ENCODE measurements at places on chromosomes 13 and 19.

GRCh38 chr13:50676602-50677001 is 166.9 kb downstream of the DLEU7 start:
- no peak for DNase-seq

- DNase-seq, result no peak
Measured at GRCh38 chr19:18419699-18420460, 682 bp downstream of the SSBP4 start.

- DNase-seq, result no peak
Measured at GRCh38 chr13:44601586-44601985, 25.5 kb upstream of the TSC22D1 start.

DNA sequence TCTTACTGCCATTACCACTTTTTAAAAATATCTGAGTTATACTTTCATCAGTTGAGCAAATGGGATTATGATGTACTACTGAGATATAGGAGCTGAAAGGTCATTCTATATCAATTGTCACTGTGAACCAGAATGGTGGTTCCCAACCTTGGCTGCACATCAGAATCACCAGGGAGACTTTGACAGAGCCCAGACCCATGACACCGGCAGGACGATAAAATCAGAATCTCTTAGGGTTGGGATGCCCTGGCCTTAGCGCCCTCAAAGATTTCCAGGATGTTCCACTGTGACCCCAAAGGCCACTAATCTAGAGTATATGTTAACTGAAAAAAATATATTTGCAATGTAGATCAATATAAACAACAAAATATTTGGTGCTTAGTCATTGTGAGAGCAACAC is 355.1 kb downstream of the LIG4 start:
- no peak for DNase-seq

DNA sequence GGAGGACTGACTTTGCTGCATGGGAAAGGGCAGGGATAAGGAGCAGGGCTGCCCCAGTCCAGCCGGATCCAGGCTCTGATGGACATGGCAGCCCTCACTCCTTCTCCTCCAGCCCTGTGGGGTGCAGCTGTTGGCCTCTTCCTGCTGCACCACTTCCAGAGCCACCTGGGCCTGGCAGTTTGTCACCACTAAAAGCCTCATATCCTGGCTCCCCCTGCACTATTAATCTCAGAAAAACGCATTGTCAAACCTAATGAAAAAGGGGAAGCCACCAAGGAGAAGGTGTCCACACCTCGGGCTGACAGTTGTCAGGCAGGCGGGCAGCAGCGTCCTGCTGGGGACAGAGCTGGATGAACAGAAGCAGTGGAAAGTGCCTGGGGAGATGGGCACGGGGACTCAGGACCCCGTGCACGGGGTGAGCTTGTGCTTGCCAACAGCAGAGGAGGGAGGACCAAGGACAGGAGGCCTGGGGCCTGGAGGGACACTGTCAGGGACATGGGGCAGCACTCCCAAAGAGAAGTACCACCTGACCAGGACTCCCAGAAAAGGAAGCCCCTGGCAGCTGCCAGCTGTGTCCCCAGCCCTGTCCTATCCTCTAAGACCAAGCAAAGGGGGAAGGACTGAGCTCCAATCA is 151.1 kb upstream of the TSHZ3 start:
- no peak for DNase-seq

DNA sequence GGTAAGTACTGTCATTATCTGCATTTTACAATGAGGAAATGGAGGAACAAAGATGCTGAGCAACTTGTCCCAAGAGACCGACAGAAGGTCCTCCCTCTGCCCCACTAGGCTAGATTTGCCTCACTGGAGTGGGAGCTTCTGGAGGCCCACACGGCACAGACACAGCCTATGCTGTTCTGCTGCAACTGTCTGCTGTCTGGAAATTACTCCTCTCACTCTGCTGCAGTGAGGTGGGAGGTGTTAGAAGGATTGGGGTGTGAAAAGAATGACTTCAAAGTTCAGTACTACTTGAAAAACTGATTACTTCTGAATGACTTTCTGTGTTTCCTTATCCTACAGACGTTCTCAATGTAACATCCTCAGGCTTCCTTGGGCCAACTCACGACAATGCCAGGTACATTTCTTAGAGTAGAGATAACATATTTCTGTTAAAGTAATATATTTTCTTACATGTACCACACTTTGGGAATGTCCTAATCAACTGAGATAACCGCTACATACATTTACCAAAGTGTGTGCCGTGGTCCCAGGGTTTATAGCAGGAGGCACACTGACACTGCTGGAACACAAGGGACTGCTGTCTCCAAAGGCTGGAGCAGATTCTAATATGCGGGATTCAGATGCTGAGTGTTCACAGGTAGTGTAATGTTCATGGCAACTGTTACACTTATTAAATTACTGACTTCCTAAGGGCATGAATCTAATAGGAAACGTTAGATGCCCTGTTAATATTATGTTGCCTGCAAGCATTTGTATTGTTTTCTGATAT is 53.5 kb upstream of the WASF3 start:
- DNase-seq, result no peak

- DNase-seq, result no peak
Measured at GRCh38 chr13:55069746-55070145, 2041.1 kb downstream of the OLFM4 start.

DNA sequence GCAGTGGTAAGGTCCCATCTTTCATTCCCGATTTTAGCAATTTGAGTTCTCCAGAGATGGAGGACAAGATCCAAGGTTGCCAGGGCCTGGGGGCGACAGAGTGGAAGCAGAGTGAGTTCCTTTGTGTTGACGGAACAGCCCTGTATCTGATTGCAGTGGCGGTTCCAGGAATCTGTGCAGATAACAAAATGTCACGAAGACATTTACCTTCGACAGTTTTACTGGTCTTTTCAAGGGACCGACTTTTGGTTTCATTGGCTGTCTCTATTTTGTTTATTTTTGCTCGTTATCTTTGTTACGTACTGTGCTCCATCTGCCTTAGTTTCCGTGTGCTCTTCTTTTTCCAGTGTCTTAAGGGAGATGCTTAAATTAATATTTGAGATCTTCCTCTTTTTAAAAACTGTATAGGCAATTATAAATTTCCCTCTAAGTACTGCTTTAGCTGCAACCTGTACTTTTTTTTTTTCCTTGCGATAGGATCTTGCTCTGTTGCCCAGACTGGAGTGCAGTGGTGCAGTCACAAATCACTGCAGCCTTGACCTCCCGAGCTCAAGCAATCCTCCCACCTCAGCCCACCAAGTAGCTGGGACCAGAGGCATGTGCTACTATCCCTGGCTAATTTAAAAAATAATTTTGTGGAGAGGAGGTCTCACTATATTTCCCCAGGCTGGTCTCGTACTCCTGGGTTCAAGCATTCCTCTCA is 23.2 kb downstream of the KDM4B start:
- no peak for DNase-seq

DNA sequence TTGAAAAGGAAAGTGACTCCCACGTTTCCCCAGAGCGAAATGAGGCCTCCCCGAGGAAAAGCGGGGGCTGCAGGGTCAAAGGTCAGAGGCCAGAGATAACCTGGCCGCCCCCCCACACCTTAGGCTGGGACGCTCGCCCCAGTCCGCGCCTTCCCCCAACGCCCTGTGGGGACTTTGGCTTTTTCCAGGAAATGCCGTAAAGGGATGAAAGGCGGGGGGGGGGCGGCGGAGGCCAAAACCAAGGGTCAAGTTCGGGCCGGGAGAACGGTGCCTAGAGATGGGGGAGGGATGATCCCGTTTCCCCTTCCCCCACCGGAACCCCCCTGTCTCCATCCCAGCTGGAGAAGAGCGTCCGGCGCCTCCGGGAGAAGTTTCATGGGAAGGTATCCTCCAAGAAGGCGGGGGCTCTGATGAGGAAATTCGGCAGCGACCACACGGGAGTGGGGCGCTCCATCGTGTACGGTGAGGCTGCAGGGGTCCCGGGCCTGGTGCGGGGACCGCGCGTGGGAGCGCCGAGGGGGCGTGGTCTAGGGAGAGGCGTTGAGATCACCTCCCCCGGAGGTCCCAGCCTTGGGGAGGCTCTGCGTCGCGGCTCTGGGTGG is 575 bp downstream of the SHFL start:
- no peak for DNase-seq

DNA sequence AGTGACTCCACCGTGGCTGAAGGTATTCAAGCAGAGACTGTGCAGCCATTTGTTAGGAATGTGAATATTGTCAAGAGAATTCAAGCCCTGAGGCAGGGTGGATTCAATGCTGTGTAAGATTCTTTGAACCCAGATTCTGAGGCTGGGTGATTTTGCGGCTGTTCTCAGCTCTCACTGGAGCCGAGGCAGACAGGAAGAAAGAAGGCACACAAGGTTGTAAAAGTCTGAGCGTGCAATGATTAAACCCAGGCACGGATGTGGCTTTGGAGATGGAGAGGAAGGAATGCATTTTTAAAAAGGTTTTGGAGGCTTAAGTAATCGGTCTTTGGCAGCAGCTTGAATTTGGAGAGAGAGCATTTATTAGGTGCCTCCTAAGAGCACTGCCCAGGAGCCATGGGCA is 187.9 kb downstream of the KATNAL1 start:
- peak; percentile 67 for DNase-seq

GRCh38 chr19:19031891-19032290 is 1.4 kb downstream of the SUGP2 start:
- no peak for DNase-seq

DNA sequence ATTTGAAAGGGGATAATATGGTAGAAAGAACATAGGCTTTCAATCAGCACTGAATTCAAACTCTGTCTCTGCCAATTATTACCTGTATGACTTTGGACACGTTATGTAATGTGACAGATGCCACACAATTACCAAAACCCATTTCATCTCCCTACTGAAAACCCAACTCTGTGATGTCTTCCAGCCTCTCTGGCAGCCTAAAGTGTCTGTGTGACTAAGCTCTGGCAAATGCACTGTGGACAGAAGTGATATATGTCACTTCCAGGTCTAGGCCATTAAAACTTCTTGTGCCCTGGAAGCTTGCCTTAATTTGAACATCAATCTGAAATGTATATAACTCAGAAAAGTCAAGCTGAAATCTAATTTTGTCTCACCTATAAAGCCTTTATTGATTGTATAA is 552.0 kb downstream of the RFC3 start:
- no peak for DNase-seq

- peak; percentile 68 for DNase-seq
Measured at GRCh38 chr19:46786236-46787039, 2.0 kb downstream of the SLC1A5 start.

DNA sequence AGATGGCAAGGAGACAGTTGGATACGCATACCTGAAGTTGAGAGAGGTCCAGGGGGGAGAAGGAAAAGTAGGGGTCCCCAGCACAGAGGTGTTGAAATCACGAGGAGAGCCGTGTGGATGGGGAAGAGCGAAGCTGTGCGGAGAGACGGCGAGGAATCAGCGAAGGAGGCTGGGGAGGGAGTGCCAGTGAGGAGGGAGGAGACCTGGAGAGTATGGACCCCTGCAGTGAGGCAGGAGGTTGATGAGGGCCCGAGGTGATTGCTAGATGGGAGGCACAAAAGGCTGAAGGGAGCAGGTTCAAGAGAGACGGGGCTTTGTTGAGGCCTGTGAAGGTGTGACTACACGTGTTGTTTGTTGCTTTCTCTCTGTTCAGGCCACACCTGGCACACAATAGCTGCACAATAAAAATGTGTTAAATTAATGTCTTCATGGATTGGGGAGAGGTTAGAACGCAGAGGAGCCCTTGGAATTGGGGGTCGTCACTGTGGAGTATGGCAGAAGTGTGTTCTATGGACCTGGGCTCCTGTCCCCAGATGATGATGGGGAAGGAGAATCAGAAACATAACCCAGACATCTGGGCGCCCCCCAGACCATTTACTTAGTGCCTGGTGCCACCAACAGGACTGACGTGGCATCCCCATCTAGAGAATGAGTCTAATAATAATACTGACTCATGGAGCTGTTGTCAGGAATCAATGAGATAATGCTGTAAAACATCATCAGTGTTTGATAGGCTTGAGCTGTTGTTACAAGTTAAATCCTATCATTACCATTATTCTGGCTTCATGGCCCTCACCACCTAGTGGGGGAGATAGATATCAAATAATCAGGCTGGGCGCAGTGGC is 137.5 kb downstream of the SIPA1L3 start:
- DNase-seq, result no peak

- peak; percentile 25 for DNase-seq
Measured at GRCh38 chr13:41352935-41353840, 42.1 kb downstream of the NAA16 start.

- peak; percentile 33 for DNase-seq
Measured at GRCh38 chr19:7783991-7784423, 21.0 kb downstream of the CLEC4M start.

- no peak for DNase-seq
Measured at GRCh38 chr19:17391371-17392151, 2.4 kb downstream of the CCDC194 start.

GRCh38 chr19:32233885-32234284 is 111.5 kb upstream of the ZNF507 start:
- DNase-seq, result no peak

DNA sequence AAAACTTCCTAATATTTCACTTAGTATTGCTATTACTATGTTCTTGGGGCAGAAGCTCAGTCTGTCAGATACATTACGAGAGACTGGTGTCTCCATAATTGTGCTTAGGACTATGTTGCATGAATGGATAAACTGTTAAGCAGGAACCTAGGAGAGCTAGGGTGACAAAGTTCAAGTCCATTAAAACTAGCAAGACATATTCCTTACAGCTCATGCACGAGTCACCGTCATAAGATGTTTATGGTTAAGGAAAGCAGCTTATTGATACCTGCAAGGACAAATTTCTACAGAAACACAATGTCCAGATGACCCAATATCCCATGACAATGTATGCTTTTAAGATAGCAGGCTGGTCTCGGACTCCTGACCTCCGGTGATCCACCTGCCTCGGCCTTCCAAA is 5.7 kb upstream of the ZNF813 start:
- no peak for DNase-seq

- no peak for DNase-seq
Measured at GRCh38 chr13:23754506-23754905, 134.7 kb downstream of the MIPEP start.

DNA sequence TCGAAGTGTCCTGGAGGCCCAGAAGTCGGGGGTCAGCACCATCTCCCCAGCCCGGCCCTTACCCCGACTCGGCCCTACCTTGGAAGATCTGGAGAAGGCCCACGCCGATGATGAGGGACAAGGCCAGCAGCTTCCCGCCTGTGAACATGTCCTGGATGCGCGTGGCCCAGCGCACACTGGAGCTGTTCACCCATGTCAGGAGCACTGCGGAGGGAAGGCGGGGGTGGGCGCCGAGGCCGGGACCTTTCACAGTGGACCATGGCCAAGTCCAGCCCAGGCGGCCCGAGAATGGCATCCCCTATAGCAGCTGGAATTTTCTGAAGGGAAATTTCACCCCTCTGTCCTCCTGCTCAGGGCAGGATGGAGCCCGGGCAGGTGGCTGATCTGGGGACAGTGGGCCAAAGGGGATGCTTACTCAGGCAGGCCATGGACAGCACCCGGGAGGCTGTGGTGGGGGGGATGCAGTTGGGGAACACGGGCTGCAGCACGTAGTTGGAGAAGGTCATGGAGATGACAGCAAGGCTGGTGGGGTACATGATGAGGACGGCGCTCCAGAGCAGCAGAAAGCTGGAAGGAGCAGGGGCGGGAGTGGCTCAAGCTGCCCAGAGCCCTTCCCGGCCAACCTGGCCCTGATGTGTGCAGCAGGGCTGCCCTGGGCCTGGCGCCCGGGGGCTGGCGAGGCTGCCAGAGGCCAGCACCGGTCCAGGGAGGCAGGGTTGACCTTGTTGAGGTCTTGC is 13.0 kb downstream of the SLC7A10 start:
- DNase-seq, result no peak

- no peak for DNase-seq
Measured at GRCh38 chr19:46025835-46026234, 3.0 kb upstream of the PGLYRP1 start.

Data from stromal cell of bone marrow (primary cell).